ENCODE measurements at places on chromosomes 3 and 15. TPM values are rescaled to one million over a fixed set of nuclear protein-coding genes. Genes with fewer than 3 reads are reported as not detected.

The POTEB3 gene
- not detected for total RNA-seq

GRCh38 chr3:8485141-8485870 is 16.3 kb upstream of the LMCD1 start:
- no peak for DNase-seq

The TIMP4 gene
- 0.42 TPM for total RNA-seq

DNA sequence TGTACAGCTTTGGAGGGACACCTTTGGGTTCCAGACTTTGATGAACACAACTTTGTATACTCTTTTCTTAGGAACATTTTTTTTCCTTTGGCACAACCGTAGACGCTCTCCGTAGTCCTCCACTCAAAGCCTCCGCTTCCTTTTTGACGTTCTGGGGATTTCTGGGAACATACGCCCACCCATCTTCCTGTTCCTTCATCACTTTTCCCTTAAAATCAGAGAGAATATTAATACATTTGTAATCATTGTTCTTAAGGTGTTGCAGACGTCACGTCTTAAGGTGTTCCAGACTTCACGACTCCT is 405 bp upstream of the SPG21 start:
- no peak for DNase-seq
